ENCODE measurements at places on chromosomes 3 and 15.
A peak's percentile ranks its signal among the peaks of the same experiment; 100 is the strongest.

- no peak for DNase-seq
Measured at GRCh38 chr3:24128199-24129005, 183.3 kb downstream of the NR1D2 start.

DNA sequence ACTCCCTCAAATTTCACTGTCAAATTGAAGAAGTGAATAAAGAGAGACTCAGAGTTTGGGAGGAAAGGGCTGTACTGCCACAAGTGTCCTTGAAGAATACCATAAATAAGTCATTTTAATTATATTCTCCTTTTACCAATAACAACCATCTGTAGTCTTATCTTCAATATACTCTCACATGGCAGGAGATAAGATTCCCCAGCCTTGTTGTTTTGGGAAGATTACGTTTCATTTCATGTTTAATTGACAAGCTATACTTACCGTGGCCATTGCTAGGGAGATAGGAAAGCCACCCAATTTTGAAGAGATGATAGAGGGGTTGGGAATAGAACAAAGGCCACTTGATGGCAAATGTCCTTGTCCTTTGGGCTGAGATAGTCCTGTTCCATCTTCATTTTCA, 2.3 kb downstream of the MINDY4B start:
- DNase-seq, result no peak

- DNase-seq, result no peak
Measured at GRCh38 chr3:182807061-182807460, 13.8 kb downstream of the ATP11B start.

DNA sequence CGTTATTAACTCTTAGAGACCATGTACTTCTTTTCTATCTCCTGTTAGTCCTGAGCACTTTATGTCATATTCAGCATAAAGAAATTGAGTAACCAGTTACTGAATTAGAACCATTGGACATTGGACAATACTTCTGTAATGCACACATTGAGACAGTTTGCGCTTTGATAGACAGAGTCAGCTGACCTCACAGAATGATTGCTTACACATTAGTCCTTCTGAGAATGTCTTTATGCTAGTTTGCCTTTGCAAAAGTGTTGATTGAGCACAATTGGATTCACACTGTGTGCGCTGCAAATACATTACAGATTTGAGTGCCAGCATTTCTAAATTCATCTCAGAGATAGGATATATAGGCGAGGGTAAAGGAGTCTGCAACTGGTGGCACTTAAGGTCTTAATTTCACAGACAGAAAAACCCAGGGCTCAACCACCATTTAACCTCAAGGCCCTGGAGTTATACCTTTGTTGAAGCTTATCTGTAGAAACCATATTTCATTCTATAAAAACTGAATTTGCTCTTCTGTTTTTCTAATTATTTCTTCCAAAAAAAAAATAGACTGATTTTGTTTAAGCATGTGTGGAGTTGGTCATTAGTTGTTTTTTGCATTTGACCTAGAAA, 3.8 kb downstream of the SERPINI1 start:
- DNase-seq, result no peak

DNA sequence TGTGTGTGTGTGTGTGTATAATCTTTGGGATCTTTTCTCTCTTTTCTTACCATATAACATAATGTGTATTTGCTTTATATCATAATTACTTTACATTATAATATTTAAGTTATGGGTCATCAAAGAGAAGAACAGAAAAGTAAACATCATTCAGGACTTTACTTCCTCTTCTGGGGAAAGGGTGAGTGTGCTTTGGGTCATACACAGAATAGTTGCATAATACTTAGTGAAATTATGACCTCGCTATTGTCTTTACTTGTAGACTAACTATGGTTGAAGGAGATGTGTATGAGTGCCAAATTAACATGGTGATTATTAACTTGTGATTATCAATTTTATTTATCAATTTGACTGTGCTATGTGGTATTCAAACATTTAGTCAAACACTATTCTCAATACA, 1086.9 kb downstream of the DIPK2A start:
- DNase-seq, result no peak

DNA sequence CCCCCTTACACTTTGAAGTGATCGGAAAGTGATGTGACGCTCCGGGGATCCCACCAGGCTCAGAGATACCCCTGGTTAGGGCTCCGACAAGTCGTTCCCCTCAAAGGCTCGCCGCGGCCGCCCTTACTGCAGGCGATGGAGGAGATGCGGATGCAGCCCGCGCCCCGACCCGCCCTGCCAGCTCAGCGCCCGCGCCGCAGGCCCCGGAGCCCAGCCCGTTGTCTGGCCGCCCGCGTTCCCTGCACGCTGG, 228 bp downstream of the GLT8D1 start:
- DNase-seq, result no peak

GRCh38 chr3:78026318-78026828, 986.5 kb downstream of the ROBO2 start:
- no peak for DNase-seq

- no peak for DNase-seq
Measured at GRCh38 chr3:102258666-102259227, 176.1 kb upstream of the ZPLD1 start.

GRCh38 chr3:188470508-188471130, 316.7 kb downstream of the LPP start:
- no peak for DNase-seq

DNA sequence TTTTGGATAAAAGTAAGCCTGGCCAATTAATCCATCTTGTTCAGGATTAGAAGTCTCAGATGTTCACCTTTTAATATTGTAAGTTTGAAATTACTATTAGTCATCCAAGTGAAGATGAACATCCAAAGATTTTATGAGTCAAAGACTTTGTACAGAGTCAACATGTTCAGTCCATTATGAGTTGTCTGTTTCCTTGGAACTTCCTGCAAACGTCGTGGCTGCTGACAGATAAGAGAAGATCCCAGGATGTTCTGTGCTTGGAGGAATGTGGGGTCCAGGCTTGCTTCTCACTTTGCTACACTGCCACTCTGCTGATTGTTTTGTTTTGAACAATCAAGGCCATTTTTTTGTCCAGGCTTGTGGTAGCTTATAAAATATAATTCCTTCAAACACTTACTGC, 74.3 kb upstream of the SLCO2A1 start:
- DNase-seq, result no peak

DNA sequence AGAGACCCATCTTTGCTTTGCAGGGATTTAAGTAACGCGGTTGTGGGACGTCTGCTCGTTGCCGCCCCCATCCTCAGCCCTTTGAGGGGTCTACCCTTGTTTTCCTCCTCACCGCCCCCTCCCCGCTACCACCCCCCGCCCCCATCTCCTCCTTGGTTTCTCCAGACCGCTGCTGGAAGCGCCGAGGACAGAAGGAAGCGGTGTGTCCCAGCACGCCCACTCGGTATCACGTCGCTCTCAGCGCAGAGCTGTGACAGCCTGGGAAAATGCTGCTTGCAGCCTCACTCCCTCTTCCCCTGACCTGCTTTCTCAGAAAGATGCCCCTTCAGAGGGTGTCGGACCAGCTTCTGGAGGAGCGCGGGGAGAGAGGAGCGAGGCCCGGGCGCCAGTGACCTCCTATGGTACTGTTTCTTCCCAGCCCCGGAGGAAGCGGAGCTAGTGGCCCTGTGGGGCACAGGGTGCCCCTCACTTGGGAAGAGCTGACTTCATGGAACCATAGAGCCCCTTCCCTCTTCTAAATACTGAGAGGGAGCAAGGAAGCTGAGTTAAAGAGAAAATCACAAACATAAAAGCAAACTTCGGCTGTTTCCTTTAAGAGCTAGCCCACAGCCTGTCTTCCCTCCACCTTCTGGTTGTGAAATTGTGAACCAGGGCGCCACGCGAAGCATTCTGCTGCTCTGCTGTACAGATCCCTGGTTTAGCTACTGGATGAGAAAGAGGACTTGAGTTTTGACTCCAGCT, 698 bp downstream of the IL1RAP start:
- peak; percentile 26 for DNase-seq

- no peak for DNase-seq
Measured at GRCh38 chr15:65028338-65028737, 1.1 kb downstream of the MTFMT start.

- no peak for DNase-seq
Measured at GRCh38 chr3:182172534-182172933, 460.8 kb downstream of the SOX2 start.

GRCh38 chr3:37992271-37993066, 1.9 kb downstream of the VILL start:
- no peak for DNase-seq

DNA sequence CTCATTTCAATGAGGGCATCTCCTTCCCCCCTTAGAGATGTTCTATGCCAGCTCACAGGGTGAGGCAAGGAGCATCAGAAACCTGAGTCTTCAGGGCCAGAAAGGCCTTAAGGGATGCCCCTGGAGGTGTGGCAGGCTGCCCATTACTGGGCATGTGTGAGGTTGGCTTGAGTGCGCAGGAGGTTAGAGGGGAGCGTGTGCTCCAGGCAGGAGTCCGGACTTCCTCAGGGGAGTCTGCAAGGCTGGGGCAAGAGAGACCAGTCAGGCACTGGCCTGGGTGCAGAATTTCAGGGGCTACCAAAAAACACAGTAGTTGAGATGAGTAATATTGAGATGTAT, 1.9 kb downstream of the LOXL1 start:
- DNase-seq, result no peak

DNA sequence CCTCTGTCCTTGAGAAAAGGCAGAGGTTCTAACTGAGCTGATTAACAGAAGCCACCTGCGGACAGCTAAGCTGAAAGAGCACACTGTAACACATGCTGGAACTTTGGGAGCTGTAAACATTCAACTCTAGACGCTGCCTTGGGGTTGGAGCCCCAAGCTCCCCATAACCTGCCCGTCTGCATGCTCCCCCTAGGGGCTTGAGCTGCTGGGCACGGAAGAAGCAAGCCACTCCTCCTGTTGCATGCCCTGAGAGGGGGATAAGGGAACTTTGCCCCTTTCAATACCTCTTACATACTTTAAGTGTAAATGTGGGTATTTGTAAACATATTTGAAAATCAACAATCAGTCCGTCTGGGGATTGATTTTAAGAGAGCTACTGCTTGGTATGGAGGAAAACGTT, 188.4 kb downstream of the ADAMTSL3 start:
- no peak for DNase-seq

GRCh38 chr3:84961011-84961410, 2.2 kb downstream of the CADM2 start:
- DNase-seq, result no peak

GRCh38 chr3:111584744-111585143, 10.4 kb downstream of the ZBED2 start:
- no peak for DNase-seq

DNA sequence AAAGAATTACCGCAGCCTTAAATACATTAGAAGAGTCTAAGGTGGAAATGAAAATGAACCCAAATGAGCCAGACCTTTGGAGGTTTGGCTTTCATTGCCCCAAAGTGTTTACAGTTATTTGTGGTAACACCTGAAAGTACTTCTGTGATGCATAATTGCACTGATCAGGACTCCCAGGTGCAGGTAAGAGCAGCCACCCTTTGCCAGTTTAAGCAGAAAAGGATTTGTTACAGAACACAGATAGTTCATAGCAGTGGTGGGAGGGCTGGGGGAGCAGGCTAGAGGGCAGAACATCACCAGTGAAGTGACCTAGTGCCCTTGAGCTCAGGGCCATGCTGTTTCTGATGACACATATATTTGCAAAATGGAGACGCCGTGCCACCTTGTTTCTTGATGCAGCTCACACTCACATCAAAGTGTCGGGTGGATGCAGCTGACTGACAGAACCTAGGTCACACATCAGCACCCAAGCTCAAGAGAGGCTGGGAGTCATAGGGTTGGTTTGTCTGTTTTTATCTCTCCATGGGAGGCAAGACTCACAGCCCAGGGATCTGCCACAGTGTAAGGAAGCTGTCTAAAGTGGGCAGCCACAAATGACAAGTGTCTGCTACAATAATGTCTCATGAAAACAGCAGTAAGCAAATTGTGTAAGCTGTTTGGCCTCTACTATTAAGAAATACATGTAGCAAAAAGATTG, 49.1 kb downstream of the NEK11 start:
- DNase-seq, result no peak

DNA sequence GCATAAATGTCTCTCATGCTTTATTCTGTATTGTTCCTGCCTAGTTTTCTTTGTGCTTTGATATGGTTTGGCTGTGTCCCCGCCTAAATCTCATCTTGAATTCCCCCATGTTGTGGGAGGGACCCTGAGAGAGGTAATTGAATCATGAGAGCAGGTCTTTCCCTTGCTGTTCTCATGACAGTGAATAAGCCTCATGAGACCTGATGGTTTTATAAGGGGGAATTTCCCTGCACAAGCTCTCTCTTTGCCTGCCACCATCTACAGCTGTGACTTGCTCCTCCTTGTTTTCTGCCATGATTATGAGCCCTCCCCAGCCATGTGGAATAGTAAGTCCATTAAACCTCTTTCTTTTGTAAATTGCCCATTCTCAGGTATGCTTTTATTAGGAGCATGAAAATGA, 1596.6 kb downstream of the SI start:
- no peak for DNase-seq

GRCh38 chr3:70090322-70090913, 90.9 kb downstream of the SAMMSON start:
- no peak for DNase-seq

DNA sequence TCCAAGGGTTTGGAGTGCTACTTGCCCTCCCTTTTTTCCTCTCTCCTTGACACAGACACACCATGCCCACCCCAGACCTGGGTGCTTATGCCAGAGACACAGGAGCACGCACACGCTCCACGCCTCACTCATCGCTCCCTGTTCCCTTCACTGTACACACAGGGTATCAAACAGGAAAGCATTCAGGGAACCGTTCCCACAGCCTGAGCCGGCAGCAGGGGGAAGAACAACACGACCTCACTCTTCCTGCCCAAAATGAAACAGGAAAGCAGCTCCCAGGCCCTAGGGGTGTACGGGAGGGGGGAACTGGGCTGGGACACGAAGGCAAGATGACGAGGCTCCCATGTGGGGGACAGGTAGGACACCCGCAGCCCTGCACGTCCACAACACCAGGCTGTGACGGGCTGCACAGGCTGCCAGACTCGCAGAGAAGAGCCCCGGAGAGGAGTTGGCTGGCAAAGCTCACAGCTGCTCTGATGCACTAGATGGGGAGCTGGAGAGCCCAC, 11.2 kb downstream of the DLL4 start:
- no peak for DNase-seq

GRCh38 chr3:61961900-61962299, 400.5 kb downstream of the PTPRG start:
- no peak for DNase-seq

DNA sequence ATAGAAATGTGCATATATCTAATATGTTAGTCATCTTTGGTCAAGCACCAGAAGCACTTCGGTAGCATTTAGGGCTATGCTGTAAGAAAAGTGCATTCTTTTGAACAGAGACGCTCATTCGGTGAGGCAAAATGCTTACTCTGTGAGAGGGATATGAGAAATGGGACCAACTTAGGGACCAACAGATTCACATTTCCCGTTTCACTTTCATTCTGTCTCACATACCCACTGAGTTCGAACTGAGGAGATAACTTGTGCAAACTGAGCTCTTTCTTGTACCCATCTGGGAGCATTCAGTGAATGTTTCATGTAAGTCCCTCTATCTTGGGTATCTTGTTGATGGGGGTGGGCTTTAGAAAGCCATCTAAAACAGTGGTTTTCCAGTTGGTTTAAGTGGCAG, 135.3 kb downstream of the FEZF2 start:
- DNase-seq, result no peak

- DNase-seq, result no peak
Measured at GRCh38 chr3:179528772-179529171, 34.0 kb upstream of the ACTL6A start.

- DNase-seq, result no peak
Measured at GRCh38 chr3:142269767-142270166, 44.4 kb upstream of the GK5 start.
